GM23248 (cell line): ENCODE measurements at places on chromosomes 5 and 9.

DNA sequence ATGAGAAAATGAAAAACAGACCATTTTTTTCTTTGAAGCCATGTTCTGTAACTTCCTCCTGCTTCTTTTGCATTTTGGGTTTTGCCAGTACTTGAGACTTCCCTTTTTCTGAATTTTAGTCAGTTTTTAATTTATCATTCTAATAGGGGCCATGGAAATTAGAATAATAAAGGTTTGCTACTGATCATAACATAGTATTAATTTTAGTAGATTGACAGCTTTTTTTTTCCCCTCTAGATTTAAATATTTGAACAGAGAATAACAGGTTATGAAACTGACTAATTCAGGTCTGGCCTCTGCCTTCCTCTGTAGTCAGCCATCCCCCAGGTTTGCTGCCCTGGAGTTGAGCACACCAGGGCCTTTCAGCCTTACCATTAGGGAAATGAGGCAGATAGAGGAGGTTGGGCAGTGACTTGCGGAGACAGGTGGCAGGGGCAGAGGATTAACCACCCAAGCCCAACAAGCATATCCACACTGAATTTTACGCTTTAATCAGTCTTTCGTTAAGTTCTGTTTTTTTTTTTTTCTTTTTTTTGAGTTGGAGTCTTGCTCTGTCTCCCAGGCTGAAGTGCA lies 80.1 kb upstream of the TNFAIP8 start:
- no peak for DNase-seq

DNA sequence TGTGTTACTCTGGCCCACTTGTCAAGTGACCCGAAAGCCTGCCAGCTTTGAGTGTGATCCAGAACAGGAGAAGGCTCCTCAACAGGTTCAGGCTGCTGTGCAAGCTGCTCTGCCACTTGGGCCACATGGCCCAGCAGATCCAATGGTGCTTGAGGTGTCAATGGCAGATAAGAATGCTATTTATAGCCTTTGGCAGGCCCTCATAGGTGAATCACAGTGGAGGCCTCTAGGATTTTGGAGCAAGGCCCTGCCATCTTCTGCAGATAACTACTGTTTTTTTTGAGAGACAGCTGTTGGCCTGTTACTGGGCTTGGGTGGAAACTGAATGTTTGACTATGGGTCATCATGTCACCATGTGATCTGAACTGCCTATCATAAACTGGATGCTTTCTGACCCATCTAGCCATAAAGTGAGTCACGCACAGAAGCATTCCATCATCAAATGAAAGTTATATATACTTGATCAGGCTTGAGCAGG lies 180.8 kb downstream of the CARTPT start:
- peak; percentile 52 for DNase-seq

DNA sequence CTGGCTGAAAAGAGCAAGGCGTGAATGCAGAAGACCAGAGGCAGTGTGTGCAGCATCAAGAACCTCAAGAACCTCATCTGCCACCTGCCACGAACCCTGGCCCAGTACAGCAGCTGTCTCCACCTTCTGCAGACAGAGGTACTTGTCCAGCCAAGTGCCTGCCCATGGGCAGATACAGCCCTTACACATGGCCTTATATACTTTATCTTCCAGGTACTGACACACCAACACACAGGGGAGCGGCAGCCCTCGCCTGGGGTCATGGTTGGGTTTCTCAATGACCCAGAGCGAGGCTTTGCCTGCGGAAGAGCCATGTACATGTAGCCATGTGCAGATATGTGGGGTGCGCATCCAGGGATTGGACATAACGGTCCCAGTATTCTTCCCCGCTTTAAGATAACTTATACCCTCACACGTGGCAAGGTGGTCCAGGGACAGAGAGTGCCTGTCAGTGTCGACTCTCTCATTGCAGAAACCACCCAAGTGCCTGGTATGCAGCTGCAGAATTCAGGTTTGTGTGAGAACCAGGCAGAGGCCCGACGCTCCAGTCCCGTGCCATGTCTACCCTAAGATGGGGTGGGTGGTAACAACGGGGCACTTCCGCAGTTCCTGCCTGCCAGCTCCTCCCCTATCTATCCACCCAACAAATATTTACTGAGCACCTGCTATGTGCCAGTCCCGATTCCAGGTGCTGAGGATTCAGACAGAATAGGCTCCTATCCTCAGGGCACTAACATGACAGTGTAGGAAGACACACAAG lies 206.9 kb downstream of the FSTL4 start:
- DNase-seq, result no peak

DNA sequence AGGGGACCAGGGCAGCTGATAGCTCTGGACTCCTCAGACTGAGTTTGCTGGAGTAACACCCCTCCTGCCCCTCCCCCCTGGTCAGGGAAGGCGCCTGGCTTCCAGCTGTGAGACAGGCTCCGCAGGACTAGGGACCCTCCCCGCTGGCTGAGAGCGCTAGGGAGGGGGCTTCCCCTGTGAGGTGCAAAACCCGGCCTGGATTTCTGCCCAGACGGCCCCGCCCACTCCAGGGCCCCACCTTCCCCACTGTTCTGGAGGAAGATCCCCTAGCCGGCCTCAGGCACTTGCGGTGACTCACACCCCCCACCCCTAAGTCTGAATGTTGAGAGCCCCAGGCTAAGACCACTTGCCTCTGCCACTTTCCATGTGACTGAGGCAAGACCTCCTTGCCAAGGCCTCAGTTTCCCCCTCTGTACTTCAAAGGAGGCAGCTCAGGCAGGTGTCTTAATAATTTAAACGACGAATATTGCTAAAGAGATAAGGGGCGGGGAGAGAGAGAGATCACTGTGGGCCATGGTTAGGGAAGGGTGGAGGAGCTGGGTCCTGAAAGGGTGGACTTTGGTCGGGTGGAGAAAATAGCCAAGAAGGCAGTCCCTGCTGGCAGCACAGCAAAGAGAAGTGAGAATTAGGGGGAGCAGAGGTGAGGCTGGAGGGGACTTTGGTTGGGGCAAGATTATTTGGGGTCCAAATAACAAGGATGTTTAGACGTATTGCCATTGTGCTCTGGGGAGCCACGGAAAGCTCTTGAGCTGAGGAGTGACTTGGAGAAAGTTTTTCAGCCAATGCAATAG lies 1.0 kb upstream of the DAB2IP start:
- DNase-seq, result peak; percentile 32
